ENCODE measurements at places on chromosomes 11 and 22.

- no peak for DNase-seq
These were observed 994 bp downstream of the DEPDC5 start for GRCh38 chr22:31754813-31755212.

- DNase-seq, result no peak
These were observed 64.7 kb downstream of the LDLRAD3 start for GRCh38 chr11:36008584-36008983.

DNA sequence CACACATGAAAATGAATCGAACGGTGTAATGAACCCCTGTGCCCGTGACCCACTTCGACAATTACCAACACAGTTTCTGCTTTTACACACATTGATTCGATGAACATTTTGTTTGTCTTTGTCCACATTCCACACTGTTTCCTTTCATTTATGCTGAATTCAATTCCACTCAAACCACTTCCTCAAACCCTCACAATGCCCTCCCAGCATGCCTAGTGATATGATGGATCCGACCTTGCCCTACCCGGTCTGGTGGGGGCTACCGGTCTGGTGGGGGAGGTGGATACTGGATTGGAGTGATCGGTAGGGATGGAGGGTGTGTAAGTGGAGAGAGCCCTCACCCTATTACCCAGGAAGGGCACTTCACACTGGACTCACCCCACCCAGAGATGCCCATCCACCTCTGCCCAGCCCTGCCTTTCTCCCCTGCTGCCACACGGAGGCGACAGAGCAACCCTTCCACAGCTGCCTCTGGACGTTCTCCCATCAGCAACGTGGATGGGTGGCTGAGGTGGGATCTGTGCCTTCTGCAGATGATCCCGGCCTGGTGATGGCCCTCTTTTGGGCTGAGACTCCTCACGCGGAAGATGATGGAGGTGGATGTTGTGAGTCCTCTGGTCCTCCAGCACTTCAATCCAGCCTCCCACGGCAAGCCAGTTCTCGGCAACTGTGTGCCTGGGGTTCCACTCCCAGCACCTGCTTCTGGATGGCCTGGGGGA is 33.0 kb upstream of the P2RY2 start:
- peak; percentile 65 for DNase-seq

GRCh38 chr11:65167656-65168055 is 2.4 kb upstream of the SPDYC start:
- no peak for DNase-seq

DNA sequence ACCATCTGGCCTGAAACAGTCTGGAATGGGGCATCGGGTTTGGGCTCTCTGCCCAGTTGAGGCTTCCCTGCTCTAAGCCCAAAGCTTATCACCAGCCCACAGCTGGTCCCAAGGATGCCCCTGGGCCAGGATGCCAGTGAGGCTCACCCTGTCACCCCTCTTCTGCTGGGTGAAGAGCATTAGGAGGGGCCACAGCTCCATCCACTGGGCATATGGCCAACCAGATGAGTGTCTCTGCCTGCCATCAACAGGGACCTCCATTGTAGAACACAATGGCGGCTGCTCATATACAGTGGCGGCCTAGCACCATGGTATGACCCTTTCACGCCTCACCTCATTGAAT is 5.6 kb downstream of the CHST1 start:
- no peak for DNase-seq

DNA sequence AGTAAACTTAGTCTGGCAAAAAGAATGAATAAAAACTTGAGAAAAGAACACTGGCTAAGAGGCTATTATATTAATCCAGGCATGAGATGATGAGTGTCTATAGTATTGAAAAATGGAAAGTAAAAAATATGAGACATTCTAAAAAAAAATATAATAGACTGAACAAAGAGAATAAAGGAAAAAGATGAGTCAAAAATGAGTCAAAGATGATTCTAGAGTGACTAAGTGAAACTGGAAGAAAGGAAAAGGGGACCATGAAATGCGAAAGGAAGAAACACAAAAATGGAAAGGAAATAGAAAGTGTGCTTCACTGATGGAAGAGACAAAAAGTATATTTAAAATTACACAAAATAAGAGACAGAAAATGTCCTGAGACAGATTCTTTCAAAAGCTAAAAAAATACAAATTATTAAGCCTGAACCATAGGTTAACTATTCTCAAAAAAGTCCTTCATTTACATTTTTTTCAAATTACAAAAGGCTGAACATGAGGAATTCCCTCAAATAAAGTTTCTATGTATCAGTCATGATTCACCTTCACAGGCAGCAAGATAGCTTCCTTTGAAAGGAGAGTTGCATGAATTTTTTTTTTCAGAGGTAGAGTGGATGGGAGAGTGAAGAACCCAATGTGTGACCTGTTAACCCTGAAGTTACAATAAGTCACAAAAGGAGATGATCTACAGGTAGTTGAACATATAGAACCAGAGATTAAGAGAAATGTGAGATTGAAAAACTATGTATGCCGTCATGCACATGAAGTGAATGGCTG is 75.2 kb downstream of the EIF3M start:
- DNase-seq, result no peak
